ENCODE measurements at places on chromosomes 1 and 21.

GRCh38 chr1:2583871-2584351 is 2.7 kb upstream of the PRXL2B start:
- DNase-seq, result peak; percentile 63

GRCh38 chr1:241419986-241420385 is 63.0 kb upstream of the RGS7 start:
- no peak for DNase-seq

DNA sequence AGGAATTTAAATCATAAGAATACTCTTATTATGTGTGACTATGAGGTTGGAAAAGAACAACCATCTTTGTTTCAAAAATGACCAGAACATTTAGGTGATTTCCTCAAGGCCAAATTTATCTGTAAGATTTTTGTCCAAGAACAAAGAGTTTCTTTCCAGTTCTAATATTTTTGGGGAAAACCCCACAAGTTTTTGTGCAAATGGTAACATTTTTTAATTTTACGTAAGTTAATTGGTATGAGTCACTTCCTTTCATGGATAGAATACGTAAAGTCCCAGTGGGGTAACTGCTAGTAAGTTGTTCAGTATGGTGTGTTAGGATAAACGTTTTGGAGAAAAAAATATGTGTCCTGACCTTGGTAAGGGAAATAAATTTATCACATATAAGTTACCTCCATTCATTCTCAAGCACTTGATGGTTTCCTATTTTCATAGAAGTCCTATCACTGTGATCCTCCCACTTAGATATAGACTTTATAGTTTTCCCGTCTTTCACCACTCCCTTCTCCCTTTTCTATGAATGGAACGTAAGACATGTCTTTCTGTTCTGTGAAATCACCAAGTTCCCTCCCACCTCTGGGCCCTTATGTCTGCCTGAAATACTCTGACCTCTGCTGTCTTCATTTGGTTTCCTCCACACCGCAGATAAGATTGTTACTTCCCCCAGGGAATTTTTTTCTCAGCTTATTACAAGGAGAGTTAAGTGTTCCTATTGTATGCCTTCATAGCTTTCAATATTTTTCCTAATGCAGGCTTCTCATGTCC is 34.9 kb upstream of the TSNAX start:
- DNase-seq, result no peak

GRCh38 chr1:244065063-244065793 is 14.1 kb downstream of the ZBTB18 start:
- peak; percentile 22 for DNase-seq

- no peak for DNase-seq
These were observed 13.5 kb downstream of the TNFRSF1B start for GRCh38 chr1:12180315-12180714.

DNA sequence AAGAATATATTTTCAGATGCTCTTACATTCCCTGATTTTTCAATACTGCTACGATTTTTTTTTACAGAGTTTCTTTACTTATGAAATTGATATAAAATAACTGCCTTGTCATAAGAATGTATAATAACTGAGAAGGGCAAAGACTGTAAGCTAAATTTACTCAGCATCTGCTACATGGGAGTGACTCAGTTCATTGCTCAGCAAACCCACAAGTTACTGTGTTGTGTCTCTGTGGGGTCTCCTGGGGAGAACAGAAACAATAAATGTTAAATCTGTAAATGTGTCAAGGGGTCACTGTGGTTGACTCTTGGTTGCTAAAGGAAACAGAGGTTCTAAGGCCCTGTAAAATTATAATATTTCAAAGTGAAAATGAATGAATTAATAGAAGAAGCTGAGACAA is 210.3 kb upstream of the CACYBP start:
- DNase-seq, result no peak

DNA sequence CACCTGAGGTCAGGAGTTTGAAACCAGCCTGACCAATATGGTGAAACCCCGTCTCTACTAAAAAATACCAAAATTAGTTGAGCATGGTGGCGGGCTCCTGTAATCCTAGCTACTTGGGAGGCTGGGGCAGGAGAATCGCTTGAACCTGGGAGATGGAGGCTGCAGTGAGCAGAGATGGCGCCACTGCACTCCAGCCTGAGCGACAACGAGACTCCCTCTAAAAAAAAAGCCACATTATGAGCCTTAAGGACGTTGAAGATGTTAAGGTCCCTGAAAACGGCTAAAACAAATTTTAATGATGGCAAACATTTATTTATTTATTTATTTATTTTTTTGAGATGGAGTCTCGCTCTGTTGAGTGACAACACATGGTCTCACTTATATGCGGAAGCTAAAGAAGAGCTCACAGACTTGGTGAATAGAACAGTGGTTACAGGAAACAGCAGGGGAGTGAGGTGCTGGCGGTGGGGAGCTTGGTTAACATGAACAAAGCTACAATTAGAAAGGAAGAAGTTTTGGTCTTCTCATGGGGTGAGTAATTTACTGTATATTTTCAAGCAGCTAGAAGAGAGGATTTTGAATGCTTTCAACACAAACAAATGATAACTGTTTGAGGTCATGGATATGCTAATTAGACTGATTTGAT is 47.1 kb downstream of the TCP10L start:
- no peak for DNase-seq

DNA sequence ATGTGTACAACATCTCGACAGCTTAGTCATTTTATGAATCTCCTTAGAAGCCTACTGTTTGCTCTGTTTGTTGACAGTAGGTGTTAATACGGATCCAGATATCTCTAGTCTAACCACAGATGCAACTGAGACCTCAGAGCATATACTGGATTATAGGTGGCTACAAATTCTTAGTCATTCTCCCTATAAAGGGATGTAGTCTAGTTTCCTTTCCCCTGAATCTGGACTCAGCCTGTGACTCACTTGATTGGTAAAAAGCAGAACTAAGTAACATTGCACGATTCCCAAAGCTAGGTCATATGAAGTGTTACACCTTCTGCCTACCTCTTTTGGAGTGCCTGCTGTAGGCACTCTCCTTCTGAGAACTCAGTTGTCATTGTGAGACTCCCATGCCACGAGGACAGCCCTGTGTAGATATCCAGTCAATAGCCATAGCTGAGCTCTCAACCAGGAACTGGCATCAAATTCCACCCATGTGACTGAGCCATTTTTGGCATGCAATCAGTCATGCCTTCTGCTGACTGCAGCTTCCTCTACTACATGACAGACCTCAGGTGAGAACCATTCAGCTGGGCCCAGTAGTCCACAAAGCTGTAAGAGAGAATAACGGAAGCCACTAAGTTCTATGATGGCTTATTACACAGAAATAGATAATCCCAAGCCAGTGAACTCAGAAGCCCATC is 135.9 kb upstream of the CHRM3 start:
- DNase-seq, result no peak

DNA sequence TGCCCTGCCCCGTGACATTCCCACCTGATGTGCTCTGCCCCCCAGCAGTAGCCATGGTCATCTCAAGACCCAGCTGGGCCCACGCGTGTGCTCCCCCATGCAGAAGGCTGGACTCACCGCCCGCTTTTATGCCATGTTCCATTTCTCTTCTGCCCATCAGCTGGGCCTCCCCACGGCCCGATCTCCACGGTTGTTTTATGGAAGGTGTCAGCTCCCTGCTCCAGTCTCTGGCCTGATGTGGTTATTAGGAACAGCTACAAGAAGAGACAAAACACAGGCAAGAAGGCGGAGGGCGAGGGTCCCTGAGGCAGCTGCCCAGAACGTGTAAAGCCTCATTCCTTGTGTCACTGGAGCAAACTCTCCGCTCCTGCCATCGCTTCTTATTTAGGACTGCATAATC is 50.2 kb upstream of the DISP3 start:
- DNase-seq, result no peak

- DNase-seq, result no peak
These were observed 1.7 kb downstream of the CLDN14 start for GRCh38 chr21:36478207-36478701.

- no peak for DNase-seq
These were observed 29.2 kb downstream of the IGSF5 start for GRCh38 chr21:39774227-39774626.

GRCh38 chr1:221809091-221810029 is 67.5 kb upstream of the DUSP10 start:
- no peak for DNase-seq

- no peak for DNase-seq
These were observed 17.7 kb upstream of the SAMD11 start for GRCh38 chr1:905811-906599.

GRCh38 chr1:3718764-3719163 is 33.5 kb upstream of the CCDC27 start:
- peak; percentile 32 for DNase-seq

- DNase-seq, result no peak
These were observed 13.9 kb downstream of the PALMD start for GRCh38 chr1:99659755-99660210.

GRCh38 chr21:46424039-46424591 is 34.6 kb upstream of the DIP2A start:
- DNase-seq, result no peak

- peak; percentile 80 for DNase-seq
These were observed 57.1 kb downstream of the TGFB2 start for GRCh38 chr1:218401998-218402785.

DNA sequence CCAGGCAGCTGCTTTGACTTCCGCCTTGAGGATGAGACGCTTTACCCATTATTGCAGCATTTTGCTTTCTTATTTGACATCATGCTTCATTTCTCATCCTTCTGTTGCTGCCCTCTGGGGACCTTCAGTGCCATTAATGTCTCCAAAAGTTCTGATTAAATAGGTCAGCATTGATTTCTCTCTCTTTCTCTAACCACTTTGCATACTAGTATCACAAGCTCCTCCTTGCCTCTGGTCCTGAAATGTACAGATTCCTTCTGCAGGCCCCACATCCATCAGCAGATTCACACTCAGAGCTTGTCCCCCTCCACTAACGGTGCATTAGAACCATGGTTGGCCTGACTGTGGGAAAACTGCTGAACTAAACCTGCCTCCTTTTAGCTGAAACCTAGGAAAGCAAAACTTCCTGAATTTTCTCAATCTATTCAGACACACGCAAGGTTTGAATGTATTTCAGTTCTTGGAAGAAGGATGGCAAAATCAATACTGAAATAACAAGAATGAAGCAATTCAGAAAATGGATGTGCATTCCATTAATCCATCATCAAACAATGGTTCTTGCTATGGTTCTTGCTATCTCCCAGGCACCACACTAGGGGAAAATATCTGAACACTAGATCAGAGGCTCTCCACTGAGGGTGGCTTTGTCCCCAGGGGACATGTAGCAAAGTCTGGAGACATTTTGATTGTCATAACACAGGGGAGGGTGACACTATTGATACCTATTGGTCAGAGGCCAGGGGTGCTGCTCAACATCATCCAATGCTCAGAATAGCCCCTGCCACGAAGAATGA is 154.5 kb downstream of the PCP4 start:
- DNase-seq, result no peak

- DNase-seq, result no peak
These were observed 28.5 kb upstream of the CAMSAP2 start for GRCh38 chr1:200710166-200710565.

- peak; percentile 50 for DNase-seq
These were observed 70.7 kb downstream of the CD247 start for GRCh38 chr1:167447521-167448136.

DNA sequence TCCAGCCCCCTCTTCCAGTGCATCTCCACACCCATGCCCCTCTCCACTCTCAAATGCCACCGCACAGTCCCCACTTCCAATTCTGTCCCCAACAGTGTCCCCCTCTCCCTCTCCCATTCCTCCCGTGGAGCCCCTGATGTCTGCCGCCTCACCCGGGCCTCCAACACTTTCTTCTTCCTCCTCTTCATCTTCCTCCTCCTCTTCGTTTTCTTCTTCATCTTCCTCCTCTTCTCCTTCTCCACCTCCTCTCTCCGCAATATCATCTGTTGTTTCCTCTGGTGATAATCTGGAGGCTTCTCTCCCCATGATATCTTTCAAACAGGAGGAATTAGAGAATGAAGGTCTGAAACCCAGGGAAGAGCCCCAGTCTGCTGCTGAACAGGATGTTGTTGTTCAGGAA is 80.8 kb downstream of the PRDM2 start:
- no peak for DNase-seq

DNA sequence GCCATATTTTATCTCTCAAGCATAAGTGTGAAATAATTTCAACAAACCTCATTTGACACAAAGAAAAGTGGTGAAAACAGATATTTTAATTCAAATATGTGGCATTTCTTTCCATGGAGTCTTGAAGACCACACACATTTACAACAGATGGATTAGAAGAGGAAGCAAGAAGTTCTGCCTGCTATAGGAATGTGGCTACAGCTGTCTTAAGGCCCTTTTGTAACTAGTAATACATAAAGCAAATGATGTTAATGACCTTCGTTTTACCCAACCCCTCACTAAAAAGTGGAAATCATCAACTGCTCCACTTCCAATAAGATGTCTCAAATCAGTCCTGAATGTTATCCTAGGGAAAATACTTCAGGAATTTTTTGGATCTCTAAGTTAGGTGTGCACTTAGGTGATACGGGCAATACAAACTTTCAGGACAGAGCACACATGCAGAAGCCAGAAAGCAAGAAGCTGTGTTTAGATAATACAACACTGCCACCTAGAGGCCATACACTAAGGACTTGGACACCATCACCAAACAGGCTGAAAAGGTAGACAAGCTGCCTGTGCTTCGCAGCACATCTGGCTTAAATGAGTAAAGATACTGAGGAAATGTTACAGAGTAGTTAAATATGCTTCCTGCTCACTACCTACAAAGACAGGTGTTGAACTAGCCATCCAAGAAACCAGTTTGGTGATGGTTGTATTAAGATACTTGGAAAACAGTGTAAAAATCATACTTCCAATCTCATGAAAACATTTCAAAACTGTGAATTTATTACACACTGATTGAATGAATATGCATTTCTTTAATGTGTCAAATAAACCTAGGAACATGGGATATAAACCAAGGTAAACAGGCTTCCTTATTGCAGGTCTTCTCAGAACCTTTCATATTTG is 24.4 kb downstream of the RRAGC start:
- peak; percentile 54 for DNase-seq

DNA sequence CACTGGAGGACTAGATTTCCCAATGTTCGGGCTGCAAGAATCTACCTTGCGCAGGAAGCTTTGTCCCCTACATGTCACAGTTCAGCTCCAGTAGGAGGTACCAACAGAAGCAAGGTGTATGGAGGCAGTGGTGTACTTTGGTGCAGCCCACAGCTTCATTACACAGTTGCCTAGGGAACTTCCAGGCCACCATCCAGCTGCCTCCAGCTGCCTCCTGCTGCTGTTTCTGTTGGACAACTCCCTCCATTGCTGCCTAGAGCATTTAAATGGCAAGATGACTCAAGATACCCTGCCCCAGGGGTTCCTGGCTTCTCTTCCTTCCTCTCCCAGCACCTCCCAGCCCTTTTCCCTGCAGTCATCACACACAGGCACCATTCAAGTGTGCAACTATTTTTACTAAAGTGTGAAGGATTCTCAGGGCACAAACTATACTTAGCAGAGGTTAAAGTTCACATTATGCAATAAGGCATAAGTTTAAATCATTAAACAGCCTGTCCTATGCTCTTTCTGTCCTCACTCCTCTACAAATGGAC is 39.0 kb upstream of the ATP1A1 start:
- DNase-seq, result no peak

DNA sequence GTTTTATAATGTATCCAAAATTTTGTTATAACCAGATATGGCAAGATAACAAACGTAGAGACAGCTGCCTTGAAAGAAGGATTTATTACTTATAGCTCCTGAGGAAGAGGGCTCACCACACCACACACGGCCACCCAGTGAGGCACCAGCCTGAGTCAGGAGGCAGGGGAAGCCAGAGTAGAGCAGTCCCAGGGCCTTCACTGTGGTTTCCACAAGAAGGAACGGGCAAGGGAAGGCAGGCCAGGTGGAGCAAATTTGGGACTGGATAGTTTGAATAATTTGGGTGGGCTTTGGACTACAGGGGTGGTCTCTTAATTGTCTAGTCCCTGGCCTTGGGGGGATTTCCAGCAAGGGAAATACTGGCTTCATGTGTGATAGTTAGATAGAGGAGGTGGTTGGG is 72.5 kb downstream of the RRAGC start:
- no peak for DNase-seq

All from NCI-H1417 (cell line).